ENCODE measurements at places on chromosomes 2 and 18.
A peak's percentile ranks its signal among the peaks of the same experiment; 100 is the strongest.

DNA sequence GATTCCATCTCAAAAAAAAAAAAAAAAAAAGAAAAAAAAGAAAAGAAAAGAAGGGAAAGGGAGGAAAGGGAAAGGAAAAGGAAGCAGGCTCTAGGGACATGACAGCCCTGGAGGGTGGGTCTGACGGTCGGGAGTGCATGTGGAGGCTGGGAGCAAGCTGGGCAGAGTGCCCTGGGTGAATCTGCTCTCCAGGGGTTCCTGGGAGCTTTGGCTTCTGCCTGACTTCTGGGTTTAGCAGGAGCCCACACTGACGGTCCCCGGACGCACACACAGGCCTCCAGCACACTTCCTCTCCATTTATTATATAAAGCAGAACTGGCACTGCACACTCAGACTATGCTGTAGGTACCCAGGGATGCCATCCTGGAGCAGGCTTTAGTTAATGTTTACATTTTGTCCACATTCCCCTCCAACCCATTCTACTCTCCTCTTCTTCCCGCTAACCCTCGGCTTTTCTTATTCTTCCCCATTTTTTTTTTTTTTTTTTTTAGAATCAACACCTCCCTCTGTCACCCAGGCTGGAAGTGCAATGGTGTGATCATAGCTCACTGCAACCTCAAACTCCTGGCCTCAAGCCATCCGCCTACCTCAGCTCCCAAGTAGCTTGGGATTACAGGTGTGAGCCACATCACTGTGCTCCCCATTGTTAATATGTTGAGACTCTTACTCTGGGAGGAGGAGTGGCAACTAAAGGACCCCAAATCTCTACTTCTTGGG lies 151.1 kb upstream of the SLC1A4 start:
- no peak for DNase-seq

- DNase-seq: no peak
Observed at GRCh38 chr2:224260372-224261020, 141.4 kb downstream of the FAM124B start.

DNA sequence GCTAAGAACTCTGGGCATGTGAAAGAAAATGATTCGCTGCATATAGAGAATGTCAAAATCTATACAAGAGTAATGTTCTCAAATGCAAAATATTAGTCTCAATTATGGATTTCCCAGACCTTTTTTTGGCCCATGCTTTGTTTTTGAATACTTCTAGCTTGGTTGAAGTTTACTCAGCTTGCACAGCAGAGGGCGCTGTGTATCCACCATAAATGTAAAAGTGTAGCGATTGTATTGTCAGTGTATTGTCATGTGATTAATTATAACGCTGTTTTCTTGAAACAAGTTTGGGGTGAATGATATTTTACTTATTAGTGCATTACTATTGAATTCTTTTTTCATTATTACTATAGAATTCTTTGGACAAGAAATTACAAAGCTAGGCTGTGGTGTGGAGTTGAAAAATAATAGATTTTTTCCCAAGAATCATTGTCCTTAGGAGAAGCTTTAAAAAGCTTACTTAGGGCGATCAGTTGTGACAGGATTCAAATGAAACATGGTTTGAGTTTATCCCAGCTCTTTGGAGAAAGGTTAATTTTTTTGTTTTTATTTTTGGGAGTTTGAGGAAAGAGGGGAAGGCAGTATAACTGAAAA lies 98.3 kb downstream of the PIK3C3 start:
- peak; percentile 32 for DNase-seq

- DNase-seq: no peak
Observed at GRCh38 chr2:226743915-226744314, 55.7 kb downstream of the IRS1 start.

DNA sequence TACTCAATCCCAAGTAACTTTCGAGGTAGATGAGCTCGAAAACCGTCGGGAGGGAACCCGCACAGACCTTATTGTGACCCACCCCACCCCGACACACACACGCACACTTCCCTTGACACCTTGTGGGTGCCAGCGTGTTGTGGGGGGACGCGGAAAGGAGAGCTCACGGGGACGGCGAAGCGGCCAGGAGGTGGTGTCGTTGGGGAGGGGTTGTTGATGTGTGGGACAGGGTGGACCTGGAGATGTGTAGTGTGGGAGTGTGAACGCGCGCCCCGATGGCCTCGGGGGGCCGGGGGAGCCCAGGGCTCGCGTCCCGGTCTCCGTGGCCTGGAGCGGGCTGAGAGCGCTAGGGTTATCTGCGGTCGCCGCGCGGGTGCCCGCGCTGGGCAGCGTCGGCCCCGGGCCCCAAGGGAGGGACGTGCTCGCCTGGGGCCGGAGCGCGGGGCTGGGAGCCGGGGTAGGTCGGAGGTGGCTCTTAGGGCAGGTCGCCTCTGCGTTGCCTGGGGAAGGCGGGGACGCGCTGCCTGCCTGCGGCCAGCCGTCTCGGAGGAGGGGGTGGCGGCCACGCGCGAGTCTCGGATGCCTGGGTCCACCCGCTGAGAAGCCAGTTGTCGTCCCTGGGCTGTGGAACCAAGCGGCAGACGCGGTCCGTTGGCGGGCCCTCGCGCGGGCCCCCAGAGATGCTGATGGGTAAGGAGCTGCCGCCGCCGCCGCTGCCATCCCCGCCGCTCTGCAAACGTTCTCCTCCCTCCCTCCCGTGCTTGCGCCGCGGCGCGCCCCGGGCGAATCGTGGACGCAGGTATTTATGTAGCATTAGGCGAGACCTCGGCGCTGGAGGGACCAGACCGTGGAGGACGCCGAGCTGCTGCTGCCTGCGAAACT lies 1.6 kb downstream of the KLHL29 start:
- DNase-seq: no peak

DNA sequence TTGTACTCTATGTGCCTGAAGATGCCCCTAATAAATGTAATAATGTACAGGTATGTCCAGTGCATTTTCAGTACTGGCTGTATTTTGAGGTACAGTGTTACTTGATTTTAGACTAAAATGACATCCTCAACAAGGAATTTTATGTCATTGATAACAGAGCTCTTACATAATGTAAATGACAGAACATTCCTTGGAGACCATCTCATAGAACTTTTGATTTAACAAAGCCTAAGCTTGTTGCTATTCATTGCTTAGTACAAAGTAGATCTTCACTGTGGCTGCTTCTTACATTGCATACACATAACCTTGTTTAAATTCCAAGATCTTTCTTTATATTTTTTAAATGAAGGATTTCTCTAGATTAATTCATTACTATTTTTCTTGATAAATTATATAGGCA lies 24.1 kb downstream of the DYNC1I2 start:
- DNase-seq: no peak

- no peak for DNase-seq
Observed at GRCh38 chr18:67652288-67652687, 135.8 kb upstream of the DSEL start.

DNA sequence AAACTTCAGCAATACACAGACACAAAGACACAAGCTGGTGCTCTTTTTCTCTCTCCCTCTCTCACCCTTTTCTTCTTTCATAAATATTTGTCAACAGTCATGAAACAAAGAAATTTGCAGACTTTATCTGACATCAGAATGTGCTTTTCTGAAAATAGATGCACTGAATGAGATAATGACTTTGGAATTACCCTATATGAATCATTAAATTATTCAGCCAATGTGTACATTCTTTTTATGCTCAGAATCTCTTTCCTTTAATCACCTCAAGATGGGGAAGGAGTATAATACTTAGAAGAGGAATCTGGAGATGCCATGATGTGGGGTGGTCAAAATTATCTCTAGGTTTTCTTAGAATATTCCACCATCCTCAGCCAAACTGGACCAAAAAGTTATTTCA lies 289.9 kb downstream of the LRRTM1 start:
- DNase-seq: no peak

- no peak for DNase-seq
Observed at GRCh38 chr2:106106622-106107508, 87.2 kb downstream of the UXS1 start.

DNA sequence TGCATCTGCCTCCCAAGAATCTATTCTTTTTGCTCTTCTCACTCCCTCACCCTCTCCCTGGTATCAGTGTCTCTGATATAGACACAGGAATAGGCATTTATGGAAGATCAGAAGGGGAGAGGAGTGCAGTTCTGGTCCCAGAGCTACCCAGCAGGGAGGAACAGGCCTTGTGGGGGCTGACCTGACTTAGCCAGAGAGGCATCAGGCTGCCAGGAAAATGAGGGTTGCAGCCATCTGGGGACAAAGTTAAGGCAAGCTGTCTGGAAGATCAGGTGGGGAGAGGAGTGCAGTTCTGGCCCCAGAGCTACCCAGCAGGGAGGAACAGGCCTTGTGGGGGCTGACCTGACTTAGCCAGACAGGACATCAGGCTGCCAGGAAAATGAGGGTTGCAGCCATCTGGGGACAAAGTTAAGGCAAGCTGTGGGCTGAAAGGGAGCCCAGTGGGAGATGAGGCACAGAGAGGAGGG lies 69.9 kb upstream of the HK2 start:
- DNase-seq: no peak

DNA sequence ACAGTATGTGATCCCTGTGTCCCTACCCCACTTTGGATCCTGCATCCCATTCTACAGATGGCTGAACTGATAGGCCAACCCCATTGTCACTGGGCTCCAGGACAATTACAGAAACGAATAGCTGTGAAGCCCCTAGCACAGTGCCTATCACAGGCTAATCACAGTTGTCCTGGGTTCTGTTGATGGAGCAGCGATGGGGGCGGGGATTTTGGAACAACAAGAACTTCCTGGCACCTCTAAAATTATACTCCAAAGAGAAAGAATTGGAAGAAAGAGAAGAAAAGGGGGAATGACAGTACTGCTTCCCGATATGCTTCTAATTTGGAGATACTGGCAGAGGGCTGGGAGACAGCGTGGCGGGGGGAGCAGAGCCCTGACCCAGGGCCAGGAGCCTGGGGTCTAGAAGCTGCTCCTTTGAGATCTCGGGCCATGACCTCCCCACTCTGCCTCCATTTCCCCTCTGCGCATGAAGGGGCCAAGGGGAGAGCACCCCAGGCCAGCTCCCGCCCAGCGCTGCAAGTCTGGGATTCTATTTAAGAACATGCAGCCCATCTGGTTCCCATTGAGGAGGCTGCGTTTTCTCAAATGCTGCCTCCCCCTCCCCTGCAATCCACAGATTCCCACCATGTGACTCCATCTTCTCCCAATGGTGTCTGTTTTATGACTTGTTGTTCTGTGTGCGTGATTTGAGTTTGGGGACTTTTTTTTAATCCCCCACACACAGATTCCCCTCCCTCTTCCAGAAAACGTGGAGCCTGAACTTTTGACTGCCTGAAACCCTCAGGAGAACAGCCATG lies 202.7 kb downstream of the CYP26B1 start:
- no peak for DNase-seq

DNA sequence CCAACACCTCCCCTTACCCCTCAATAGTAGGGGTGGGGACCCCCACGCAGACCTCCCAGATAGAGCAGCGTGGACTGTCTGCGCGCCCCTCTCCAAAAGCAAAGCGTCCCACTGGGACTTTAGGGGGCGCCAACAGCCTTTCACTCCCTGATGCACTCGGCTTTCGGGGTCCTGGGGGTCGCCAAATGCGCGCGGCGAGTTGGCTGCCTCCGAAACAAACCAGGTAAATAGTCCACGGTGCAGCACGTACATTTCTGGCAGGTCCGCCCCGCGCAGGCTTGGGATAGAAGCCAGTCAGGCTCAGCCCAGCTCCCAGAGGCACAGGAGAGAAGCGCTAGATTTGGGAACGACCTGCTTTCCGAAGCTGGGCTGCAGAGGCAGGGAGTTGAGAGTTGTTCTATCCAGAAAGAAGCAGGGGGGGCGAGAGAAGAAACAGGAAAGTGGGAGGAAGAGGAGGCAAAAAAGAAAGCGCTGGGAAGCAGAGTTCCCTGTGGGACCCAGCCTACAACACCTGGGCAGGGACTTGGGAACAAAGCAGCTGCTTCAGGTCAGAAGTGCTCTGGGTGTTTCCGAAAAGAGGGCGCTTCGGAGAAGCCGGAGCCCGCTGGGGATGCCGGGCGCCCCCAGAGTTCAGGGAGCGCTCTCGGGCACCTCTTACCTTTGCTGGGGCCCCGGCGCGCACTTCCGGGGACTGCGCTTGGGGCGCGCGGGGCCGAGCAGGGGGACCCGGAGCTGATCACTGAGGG lies 544 bp downstream of the EVA1A start:
- no peak for DNase-seq

- DNase-seq: no peak
Observed at GRCh38 chr18:79790996-79791972, 6.5 kb upstream of the KCNG2 start.

DNA sequence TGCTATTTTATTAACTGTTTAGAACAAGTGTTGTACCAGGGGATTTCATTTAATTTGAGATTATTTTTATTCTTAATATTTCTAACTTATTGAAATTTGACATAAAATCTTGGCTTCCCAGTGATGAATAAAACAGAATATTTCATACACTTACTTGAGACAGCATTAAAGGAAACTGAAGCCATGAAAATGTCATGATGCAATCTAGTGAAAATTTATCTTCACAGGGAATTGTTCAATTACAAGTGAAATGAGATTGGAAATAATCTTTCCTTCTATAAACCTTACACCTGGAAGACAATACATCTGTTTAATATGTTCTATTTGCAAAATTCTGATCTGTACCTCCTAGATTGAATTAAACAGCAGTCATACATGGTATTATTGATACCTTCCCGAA lies 511.0 kb upstream of the CDH7 start:
- no peak for DNase-seq

- DNase-seq: no peak
Observed at GRCh38 chr2:111653103-111653624, 230.8 kb downstream of the ANAPC1 start.

DNA sequence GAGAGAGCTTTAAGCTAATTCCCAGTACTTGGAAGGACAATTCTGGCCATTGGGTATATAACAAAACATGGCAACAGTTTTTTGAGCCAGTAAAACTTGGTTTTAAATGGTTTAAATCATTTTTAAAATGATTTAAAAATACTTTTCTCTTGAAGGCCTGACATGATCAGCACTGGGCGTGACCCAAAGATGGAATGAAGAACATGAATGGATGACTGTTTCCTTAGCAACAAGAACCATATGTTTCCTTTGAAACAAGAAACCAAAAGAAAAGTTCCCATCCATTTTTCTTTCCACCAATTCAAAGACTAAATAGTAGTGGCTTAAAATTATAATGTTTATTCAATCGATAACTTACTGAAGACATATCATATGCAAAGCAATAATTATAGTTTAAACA lies 348.3 kb upstream of the FIGN start:
- DNase-seq: no peak

GRCh38 chr2:205531072-205531471 lies 151.2 kb upstream of the NRP2 start:
- no peak for DNase-seq

- no peak for DNase-seq
Observed at GRCh38 chr2:18200771-18201170, 322.3 kb downstream of the KCNS3 start.

DNA sequence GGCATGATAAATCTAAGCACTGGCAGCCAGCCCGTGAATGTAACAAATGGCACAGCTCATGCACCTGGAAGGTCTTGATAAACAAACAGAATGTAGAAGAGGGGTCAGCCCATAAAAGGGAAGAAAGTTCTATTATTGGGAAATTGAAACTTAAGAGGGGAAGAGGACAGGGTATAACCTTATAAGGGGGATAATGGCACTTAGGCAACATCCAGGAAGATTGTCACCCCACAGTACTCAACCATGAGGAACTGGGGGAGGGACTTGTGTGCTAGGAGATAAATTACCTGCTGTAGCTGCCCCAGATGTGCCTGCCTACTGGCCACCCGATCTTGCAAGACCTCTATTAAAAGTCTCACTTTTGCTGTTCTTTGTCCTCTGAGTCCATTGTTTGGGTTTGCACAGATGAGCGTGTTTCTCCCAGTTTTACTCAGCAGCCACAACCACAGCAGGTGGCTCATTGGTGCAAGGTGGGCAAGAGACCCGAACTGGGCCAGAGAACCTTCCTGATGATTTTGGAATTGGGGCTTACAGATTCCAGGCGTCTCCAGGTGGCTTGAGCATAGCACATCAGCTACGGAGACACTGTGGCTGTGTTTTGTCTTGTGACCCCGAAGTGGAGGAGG lies 79.0 kb upstream of the TAF1B start:
- no peak for DNase-seq

All from effector CD8-positive, alpha-beta T cell (primary cell).